ENCODE measurements at places on chromosomes 6 and 20. TPM values are rescaled to one million over a fixed set of nuclear protein-coding genes. Genes with fewer than 3 reads are reported as not detected.
A peak's percentile ranks its signal among the peaks of the same experiment; 100 is the strongest.

- DNase-seq, result no peak
These were observed 38.5 kb upstream of the DEK start for GRCh38 chr6:18302561-18303439.

DNA sequence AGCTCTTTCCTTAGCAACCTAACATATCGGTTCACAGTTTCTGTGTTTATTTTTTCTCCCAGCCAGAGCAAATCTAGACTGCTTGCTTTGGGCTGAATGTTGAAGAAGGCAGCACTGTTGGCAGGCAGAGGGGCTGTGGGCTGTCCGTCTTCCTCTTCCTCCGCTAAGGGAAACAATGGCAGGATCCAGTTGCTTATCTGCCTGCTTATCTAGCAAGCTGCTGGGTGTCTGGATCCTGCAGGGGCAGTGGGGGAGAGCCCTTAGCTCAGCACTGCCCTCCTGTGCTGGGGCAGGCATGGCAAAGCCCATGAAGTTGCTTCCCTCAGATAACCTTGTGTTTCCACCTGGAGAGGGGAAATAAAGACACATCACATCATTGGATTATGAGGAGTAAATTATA lies 92.7 kb upstream of the CD93 start:
- DNase-seq, result no peak

GRCh38 chr20:1707588-1708449 lies 50.2 kb upstream of the SIRPG start:
- DNase-seq, result no peak

- DNase-seq, result no peak
These were observed 231.8 kb upstream of the QKI start for GRCh38 chr6:163182696-163183095.

GRCh38 chr20:63900413-63900812 lies 5.5 kb downstream of the DNAJC5 start:
- DNase-seq, result no peak

GRCh38 chr20:25225642-25226432 lies 22.0 kb upstream of the PYGB start:
- DNase-seq, result no peak

DNA sequence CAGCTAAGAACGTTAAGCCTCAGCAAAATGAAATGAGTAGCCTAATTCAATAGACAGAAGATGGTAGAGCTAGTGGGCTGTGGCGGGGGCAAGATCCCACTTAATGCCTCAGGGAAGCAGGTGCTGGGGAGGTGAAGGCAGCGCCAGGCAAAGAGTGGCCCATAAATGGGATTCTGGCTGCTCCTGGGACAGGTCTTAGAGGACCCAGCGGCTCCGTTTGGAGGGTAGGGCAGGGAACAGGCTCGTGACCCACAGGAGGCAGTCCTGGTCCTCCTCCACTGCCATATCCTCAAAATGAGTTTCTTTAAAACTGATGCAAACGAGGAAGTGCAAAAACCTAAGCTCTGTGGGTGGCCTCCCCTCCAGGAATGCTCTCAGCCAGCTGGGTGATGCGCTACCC lies 32.7 kb downstream of the SAYSD1 start:
- DNase-seq, result no peak

HEY2 gene
- total RNA-seq, result 10.7 TPM

DNA sequence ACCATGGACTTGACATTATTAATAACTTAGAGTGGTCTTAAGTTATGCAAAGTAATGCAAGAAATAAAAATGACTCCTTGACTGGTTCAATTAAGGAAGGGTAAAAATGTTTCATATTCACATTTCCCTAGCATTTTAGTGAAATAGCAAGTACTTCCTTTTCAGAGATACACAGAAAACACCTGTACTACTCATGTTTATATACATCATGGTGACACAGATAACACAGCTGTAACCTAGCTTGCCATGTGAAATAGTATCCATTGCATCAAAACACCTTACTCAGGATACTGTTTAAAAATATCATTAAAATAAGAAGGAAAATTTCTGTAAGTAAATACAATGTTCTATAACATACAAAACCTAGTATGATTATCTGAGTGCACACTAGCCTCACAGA lies 102.4 kb downstream of the AHI1 start:
- no peak for DNase-seq

DNA sequence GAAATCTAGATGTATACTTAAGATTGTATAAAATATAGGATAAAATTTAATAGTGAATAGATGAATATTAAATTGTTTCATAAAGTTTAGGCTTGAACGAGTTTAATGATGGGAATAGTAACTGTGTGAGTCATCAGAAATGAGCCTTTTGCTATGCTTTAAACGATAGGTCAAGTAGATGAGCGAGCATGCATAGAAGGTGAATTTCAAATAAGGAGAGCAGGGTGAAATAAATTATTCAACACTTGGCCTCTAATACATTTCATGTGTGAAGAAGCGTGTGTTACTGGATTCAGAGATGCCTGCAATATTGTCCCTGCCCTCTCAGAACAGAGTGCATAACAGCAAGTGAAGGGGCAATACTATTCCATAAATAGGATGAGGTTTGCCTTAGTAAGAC lies 74.4 kb upstream of the EYA4 start:
- no peak for DNase-seq

GRCh38 chr6:20353134-20353533 lies 48.5 kb upstream of the E2F3 start:
- no peak for DNase-seq

DNA sequence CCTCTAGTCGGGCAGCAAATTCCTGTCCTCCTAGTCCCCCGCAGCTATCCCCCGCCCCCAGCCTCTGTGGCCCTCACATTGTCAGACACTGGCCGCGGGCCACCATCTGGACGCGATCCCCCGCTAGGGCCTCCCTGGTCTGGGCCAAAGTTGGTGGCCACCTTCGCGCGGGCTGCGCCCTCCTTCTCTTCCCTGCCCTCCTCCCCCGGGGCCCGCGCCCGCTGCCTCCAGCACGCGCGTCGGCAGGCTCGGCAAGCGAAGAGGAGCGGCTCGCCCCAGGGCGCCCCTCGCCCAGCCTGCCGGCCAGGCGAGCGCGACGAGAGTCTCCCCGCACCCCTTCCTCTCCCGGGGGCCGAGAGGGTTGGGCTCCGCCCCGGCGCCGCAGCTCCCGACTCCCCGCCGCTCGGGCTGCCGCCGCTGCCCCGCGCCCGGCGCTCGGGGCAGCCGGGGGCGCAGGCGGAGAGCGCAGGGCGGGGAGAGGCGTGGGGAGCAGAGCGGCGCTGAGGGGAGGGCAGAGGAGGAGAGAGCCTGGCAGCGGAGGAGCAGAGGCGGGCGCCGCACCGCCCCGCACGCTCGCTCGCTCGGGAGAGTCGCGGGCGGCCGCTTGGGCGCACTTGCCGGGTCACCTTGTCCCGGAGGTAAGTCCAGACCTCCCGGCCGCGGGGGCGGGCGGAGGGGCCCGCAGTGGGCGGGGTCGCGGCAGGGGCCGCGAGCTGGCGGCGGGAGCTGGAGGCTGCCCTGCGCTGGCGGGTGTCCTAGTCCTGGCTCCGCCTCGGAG lies at the start of gene SYNDIG1:
Gene SYNDIG1 (plus strand): TSS at position 514 of the 778 bp plus-strand sequence. CDS start 73,469 bp downstream, outside the sequence.
- DNase-seq, result peak; percentile 77

- DNase-seq, result peak; percentile 70
These were observed 80.3 kb downstream of the TBC1D7 start for GRCh38 chr6:13248053-13248452.

GRCh38 chr6:144059139-144059538 lies 36.2 kb downstream of the SF3B5 start:
- DNase-seq, result no peak

F13A1 gene
- 275 TPM for total RNA-seq

- DNase-seq, result no peak
These were observed 128.8 kb upstream of the STXBP5 start for GRCh38 chr6:147075381-147075780.

TCP11 gene
- 0.50 TPM for total RNA-seq

- peak; percentile 96 for DNase-seq
These were observed at the start of gene FLRT3 for GRCh38 chr20:14337400-14338171. Gene FLRT3, minus strand, starts transcription at chr20:14337612. Its CDS starts 10,106 bp downstream, at chr20:14327506.

DNA sequence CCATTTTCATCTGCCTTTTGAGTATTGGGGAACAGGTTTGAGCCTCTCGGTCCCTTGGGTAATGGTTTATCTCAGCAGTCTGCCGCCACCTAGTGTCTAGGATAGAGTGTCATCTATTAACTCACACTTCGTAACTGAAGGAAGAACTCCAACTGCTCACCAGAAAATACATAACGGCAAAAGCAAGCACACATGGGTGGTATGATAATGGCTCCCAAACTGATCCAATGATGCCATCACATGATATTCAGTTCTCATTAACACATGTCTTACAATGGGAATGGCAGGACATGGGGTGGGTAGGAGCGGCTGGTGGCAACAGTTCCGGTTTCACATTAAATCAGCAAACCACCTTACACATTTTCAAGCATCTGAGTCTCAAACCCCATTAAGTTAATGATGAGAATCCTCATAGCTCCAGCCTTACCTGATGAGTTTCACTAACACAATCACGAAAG lies 110.7 kb upstream of the PHACTR1 start:
- DNase-seq, result no peak

DNA sequence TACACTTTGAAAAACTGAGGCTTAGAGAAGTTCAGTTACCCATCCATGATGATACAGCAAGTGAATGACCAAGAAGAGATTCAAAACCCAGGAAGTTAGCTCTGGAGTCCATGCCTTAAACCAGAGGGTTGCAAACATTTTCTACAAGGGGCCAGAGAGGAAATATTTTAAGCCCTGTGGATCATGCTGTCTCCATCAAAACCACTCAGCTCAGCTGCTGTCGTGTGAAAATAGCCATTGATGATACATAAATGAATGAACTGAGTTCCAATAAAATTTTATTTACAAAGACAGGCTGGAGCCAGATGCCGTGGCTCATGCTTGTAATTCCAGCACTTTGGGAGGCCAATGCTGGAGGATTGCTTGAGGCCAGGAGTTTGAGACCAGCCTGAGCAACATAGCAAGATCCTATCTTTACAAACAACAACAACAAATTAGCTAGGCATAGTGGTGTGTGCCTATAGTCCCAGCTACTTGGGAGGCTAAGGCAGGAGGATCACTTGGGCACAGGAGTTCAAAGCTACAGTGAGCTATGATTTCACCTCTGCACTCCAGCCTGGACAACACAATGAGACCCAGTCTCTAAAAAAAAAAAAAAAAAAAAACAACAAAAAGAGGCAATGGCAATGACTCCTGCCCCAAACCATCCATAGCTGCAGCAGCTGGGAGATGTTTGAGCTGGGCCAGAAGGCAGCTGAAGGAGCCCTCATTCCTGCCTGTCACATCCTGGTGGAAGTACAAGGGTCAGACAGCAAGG lies 44.1 kb upstream of the RIN2 start:
- no peak for DNase-seq

GRCh38 chr6:162964488-162965140 lies 236.8 kb downstream of the PACRG start:
- DNase-seq, result no peak

DNA sequence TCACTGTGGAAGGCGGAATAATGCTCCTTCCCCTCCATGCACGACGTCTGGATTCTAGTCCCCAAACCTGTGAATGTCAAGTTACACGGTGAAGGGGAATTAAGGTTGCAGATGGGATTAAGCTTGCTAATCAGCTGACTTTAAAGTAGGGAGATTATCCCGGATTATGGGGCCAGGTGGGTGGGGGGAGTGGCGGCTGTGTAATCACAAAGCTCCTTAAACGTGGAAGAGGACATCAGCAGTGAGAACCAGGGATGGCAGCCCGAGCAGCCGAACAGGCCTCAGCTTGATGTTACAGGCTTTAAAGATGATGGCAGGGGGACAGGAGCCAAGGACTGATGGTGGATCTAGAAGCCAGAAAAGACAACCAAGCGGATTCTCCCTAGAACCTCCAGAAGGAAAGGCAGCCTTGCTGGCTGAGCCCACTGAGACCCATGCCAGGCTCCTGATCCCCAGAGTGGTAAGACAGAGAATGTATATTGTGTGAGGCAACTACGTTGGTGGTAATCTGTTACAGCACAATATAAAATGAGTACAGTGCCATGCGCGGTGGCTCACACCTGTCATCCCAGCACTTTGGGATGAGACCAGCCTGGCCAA lies 117.5 kb downstream of the SCML4 start:
- DNase-seq, result no peak

GRCh38 chr6:155909710-155910109 lies 454.1 kb upstream of the NOX3 start:
- DNase-seq, result no peak

DNA sequence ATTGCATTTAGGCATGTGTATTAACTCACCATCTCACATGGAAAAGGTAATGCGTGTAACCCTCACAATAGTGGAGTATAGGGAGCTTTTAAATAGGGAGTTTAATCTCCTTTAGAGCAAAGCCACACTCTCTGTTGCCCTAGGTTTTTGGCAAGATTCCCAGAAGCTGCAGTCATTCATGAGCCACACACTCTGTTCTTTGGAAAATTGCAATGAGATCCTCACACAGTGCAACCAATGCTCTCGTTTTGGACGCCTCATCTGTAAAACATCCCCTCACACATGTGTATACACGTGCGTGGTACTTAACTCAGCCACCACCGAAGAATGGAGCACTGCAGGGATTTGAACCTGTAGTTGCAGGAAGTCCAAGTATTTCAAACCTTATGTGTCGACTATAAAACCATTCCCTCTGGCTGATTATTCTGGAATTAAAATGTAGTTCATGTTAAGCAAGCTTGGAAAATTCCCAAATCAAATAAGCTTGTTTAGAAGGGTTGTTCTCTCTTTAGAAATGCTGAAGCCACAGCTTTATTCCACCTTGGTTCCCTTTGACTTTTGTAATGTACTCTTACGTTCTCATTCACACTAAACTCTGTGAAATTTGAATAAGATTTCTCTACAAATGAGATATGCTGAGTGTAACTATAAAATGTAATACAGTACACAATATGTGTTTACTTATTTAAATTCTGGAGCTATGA lies 489.8 kb upstream of the MANEA start:
- peak; percentile 17 for DNase-seq

- DNase-seq, result no peak
These were observed 56.9 kb downstream of the FAM217A start for GRCh38 chr6:4021854-4022695.

- DNase-seq, result peak; percentile 77
These were observed 23.9 kb downstream of the RPRD1B start for GRCh38 chr20:38057351-38057972.

DNA sequence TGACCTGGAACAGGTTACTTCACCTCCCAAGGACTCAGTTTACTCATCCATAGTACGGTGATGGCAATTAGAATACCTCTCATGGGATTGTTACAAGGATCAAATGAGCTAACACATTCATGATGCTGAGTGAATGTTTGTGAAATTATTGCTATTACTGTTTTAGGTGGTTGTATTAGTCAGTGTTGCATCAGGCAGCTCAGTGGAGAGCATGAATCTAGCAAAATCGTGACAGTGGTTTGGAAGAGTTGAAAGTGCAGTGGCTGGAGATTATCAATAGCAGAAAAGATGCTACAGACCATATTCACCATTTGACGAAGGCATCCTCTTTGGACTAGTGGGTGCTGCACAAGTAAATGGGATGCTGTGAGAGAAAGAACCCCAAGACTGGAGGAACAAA lies 50.4 kb upstream of the CTNNBL1 start:
- no peak for DNase-seq

- no peak for DNase-seq
These were observed 867 bp upstream of the AKAP7 start for GRCh38 chr6:131134220-131134979.

C6orf118 gene
- total RNA-seq, result 0.57 TPM

GRCh38 chr6:14726816-14727493 lies 518.9 kb upstream of the JARID2 start:
- no peak for DNase-seq

HTR1E gene
- total RNA-seq, result not detected

OR2J1 gene
- not detected for total RNA-seq

MACROD2 gene
- 10.0 TPM for total RNA-seq

- DNase-seq, result peak; percentile 85
These were observed 92.8 kb upstream of the BTN3A2 start for GRCh38 chr6:26272171-26272637.

GRCh38 chr6:163008626-163009025 lies 280.9 kb downstream of the PACRG start:
- no peak for DNase-seq

- no peak for DNase-seq
These were observed 35.8 kb downstream of the TBX18 start for GRCh38 chr6:84728602-84729001.

Data from kidney (tissue), 22 donors.